ENCODE measurements at places on chromosomes 16 and 17.
A peak's percentile ranks its signal among the peaks of the same experiment; 100 is the strongest.

- DNase-seq = no peak
These were observed 216.0 kb downstream of the ZNF423 start for GRCh38 chr16:49639739-49640431.

DNA sequence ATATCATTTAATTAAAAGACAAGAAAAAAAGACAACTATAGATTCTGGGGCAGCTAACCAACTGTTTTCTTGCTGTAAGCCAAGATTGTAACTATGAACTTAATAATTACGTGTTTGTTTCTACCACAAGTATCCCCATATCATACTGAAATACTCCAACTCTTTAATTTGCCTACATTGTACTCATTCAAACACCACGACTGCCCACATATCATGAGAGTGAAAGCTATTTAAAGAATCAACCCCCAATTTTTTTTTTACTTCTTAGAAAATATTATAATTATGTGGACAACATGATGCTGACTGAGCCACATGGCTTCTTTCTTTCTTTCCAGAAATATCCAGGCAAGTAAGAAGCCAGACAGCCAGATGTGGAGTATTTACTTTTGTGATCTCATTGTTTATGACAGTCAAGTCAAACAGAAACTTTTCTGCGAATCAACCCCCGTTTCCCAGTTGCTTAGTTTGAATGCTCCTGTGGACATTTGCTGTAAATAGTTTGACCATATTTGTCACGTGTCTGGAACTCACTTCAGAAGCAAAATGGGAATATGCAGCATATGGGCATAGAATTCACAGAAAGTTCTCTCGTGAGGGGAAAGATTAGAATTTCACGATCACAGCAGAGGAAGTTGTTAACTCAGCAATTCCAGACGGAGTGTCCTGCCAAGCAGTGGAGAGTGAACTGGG is 126.8 kb upstream of the PSMD7 start:
- DNase-seq = no peak

GRCh38 chr17:14768923-14769322 is 468.0 kb downstream of the HS3ST3B1 start:
- no peak for DNase-seq

GRCh38 chr16:65917466-65917865 is 449.0 kb upstream of the CDH5 start:
- DNase-seq = no peak

DNA sequence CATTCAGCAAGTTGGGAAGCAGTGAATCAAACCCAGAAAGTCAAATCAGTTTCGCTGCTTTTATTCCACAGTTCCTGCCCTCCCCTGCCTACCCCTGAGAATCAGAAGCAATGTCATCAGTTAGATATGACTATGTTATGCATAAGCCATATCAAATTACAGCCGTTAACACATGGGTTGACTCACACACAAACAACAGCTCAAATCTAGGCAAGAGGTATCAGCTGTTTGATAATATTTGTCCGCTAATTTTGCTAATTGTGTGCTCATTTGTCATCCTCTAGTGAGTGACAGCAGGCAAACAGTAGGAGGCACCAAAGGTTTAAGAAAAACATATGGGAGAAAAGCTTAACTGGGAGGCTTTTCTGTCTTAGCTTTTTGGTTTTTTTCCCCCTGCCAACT is 327.4 kb upstream of the CCL2 start:
- no peak for DNase-seq

DNA sequence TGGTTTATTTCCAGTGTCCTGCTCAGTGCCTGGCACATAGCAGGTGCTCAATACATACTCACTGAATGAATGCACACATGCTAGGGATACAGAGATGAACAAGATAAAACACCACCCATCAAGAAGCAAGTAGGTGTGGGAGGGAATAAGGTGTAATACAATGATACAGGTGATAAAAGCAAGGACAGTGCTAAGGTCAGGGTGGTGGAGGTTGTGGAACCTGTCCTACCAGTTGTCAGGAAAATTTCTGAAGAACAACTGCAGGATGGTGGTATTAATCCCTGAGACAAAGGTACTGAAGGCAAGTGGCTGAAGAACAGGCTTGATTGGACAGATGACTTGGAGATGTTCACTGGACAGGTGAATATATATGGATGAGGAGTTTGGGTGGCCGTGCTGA is 1.8 kb downstream of the KNOP1 start:
- peak; percentile 37 for DNase-seq

DNA sequence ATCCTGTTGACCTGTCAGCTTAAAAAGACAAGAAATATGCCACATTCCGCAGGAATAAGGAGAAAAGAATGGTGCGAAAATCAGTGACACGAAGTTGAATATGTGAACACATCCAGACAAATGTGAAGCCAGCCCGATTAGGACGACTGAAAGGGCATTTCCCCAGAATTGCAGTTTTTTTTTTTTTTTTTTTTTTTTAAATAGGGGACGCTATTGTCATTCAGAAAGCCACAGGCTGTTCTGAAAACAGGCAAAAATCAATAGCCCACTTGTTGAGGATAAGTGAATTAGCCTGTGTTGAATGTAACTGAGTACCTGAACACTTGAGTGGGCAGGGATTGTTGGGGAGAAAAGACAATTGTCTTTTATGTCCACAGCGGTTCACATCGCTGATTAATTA is 507.1 kb downstream of the WWOX start:
- DNase-seq = no peak

- no peak for DNase-seq
These were observed 8.5 kb downstream of the CACNG1 start for GRCh38 chr17:67052720-67053437.

GRCh38 chr17:35775583-35775982 is 14.9 kb downstream of the C17orf50 start:
- DNase-seq = no peak

DNA sequence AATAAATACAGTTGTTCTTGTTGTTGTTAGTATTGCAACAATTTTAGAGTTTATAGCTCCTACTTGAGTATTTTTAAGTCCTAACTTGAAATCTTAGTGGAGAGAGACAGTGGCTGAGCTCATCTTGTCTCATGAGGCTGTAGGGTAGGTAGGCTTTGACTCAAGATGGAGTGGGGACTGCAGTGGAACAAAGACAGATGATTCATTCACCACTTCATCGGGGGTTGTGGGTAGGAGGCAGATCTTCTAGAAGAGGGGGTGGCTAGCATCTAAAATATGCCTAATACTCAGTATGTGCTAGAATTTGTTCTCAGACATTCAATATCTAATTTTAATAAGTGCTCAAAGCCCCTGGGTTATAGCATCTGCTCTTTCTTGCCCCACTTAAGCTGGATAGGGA is 13.1 kb upstream of the MMD start:
- no peak for DNase-seq

- DNase-seq = no peak
These were observed 322.1 kb downstream of the SEC14L1 start for GRCh38 chr17:77462553-77463497.

Measured in LoVo (cell line).